Activated CD4-positive, alpha-beta T cell treated with anti-CD3 and anti-CD28 coated beads, Interleukin-2, amount 10 ng/mL, durations not matched to agents 7 days and 5 days (primary cell): ENCODE measurements at places on chromosomes 16 and 17. TPM values are rescaled to one million over a fixed set of nuclear protein-coding genes. Genes with fewer than 3 reads are reported as not detected.
A peak's percentile ranks its signal among the peaks of the same experiment; 100 is the strongest.

The TAC4 gene
- total RNA-seq: not detected

- DNase-seq: no peak
- H3K27ac ChIP-seq: peak overlapping the region; percentile 71
- no peaks in the 10 kb centered on the region for H3K36me3 ChIP-seq
- peaks cover under 1% of the 10 kb centered on the region for H3K27me3 ChIP-seq
These were observed 2.0 kb upstream of the CES3 start for GRCh38 chr16:66958857-66959703.

GRCh38 chr16:11329071-11329491 lies 16.2 kb upstream of the RMI2 start:
- no peak for DNase-seq
- no peaks in the 10 kb centered on the region for H3K27me3 ChIP-seq
- H3K4me3 ChIP-seq: peak overlapping the region; percentile 71
- H3K4me1 ChIP-seq: peaks cover 65% of the 10 kb centered on the region
- H3K36me3 ChIP-seq: peaks cover 31% of the 10 kb centered on the region
- H3K27ac ChIP-seq: peak overlapping the region; percentile 94

DNA sequence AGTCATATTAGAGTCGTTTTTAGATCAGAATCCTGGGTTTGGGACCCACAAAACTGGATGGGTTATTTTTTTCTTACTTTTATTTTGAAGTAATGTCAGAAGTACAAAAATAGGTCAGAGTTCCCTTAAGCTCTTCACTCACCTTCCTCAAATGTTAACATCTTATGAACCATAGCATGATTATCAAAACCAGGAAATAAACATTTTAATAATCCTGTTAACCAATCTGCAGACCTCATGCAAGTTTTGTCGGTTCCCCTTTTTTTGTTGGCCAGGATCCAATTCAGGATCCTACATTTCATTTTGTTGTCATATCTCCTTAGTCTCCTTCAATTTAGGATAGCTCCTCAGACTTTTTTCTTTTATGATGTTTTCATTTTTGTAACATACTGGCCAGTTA lies 162.0 kb downstream of the CHD9 start:
- peaks cover 7% of the 10 kb centered on the region for H3K4me1 ChIP-seq
- no peak overlapping the region for H3K4me3 ChIP-seq
- no peak for DNase-seq
- no peaks in the 10 kb centered on the region for H3K36me3 ChIP-seq

- no peak overlapping the region for H3K27ac ChIP-seq
- no peaks in the 10 kb centered on the region for H3K27me3 ChIP-seq
- no peak overlapping the region for H3K4me3 ChIP-seq
- H3K4me1 ChIP-seq: no peaks in the 10 kb centered on the region
- DNase-seq: no peak
These were observed 437.2 kb downstream of the HAPSTR1 start for GRCh38 chr16:9528511-9529079.

- no peaks in the 10 kb centered on the region for H3K27me3 ChIP-seq
- H3K4me3 ChIP-seq: peak overlapping the region; percentile 88
- H3K27ac ChIP-seq: peak overlapping the region; percentile 92
- peaks cover 49% of the 10 kb centered on the region for H3K4me1 ChIP-seq
These were observed 1.6 kb downstream of the UBTF start for GRCh38 chr17:44217738-44218343.
